NCI-H446 (cell line): ENCODE measurements at places on chromosomes 7 and 10.

DNA sequence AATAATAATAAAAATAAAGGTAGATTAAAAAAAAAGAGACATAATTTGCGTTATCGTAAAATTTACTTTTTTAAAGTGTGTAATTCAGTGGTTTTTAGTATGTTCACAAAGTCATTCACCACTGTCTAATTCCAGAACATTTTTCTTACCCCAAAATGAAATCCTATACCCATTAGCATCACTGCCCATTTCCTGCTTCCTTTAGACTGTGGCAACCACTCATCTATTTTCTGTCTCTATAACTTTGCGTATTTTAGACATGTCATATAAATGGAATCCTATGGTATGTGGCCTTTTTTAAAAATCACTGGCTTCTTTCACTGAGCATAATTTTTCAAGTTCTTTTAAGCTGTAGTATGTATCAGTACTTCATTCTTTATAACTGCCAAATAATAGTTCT is 53.6 kb downstream of the KAT6B start:
- DNase-seq, result no peak

- no peak for DNase-seq
These were observed 27.3 kb downstream of the BAMBI start for GRCh38 chr10:28704464-28705161.

DNA sequence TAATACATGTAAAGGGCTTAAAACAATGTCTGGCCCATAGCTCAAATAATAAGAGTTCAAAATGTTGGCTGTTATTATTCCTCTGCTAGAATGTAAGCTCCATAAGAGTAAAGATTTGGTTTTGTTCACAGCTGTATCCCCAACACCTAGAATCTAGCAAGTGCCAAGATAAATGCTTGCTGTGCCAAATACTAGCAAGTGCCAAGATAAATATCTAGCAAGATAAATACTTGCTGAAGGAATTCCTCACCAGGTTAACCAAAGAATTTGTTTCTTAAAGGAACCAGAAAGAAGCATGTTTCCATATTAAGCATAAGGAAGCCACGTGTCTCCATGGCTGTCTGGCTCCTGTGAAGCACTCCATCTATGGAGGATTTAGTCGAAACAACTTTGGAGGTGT is 235.2 kb upstream of the SP4 start:
- DNase-seq, result no peak

DNA sequence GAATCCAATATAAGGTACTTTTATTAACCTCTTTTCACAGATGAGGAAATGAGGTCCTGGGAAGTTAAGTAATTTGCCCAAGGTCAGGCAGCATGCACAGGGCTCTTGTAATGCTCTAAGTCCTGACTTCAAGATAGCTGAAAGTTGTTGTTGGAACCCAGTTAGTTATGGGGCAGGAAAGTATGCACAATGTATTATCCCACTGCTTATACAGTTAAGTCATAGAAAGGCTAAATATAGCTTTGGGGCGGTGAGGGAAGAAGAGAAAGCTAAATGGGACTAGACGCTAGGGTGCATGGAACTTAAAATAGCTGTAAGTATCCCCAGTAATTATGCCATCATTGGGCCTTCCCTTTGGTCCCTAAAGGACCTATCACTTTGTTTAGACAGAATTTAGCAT is 9.2 kb downstream of the GLCCI1 start:
- no peak for DNase-seq

- DNase-seq, result no peak
These were observed 14.6 kb upstream of the ZEB1 start for GRCh38 chr10:31304291-31304970.

- DNase-seq, result no peak
These were observed at the start of gene CPA1 for GRCh38 chr7:130379921-130380860. CPA1 (plus strand) TSS chr7:130380494; CDS start chr7:130380521, 27 bp downstream.

DNA sequence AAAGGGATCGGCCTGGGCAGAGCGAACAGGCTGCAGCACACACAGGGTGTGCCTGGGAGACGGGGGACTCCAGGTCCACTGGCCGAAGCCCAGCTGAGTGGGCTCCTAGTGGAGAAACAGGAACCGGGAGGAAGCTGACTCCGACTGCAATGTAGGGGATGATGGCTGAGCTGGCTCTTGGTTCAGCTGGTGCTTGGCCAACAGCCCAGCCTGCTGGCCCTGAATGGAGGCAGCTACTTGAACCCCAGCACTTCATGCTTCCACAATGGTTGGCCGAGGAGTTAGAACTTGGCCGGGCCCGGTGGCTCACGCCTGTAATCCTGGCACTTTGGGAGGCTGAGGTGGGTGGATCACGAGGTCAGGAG is 27.0 kb upstream of the FRAT2 start:
- no peak for DNase-seq

DNA sequence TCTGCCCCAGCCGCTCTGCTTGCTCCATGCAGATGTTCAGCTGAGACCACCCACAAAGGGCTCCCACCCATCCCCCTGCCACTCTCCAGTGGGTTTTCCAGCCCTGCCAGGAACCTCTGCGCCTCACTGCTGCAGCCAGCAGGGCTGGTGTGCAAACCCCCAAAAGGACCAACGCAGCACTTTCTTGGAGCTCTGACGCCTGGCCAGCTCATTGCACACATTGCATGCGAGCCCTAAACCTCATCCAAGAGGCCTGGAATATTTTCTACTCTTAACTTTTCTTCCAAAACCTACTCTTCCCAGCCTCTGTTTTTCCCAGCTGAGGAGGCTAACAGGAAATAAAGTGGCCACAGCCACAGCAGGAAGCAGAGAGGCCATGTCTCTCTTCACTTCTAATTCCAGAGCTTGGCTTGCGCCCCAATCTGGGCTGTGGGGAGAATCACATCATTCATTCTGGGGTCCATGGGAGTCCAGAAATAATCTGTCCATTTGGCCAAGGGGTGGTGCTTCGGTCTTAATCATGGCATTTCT is 4.6 kb upstream of the FAM170B start:
- DNase-seq, result no peak

DNA sequence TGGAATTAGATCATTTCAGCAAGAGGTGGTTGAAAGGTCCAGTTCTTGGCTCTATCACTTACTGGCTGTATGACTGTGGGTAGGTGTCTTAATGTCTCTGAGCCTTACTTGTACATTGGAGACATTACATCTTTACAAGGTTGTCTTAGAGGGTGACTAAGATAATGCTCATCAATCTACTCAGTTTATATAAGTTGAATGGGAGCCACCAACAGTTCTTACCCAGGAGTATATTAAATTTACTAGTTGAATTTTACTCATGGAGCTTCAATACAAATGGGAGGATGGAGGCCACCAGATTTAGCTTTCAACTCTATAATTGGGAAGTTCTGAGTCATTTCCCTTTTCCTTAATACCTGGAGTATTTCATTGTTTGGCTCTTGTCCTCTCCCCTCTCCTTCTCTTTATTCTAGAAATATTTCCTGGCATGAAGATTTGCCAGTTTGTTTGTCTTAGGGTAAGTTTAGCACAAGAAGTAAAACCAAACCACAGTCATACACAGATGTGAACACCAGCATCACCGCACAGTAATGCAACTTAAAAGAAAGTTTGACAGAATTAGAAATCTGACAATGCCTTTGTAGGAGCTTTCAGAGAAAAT is 222.8 kb downstream of the LRMDA start:
- DNase-seq, result no peak

- no peak for DNase-seq
These were observed 122.0 kb upstream of the UNC5B start for GRCh38 chr10:71090330-71090729.
